ENCODE measurements at places on chromosomes 3 and 15.

GRCh38 chr15:42549032-42549491, 424 bp downstream of the HAUS2 start:
- DNase-seq = no peak

- DNase-seq = no peak
Measured at GRCh38 chr3:24399614-24400013, 95.0 kb downstream of the THRB start.

- DNase-seq = no peak
Measured at GRCh38 chr3:169244119-169244864, 419.2 kb downstream of the MECOM start.

GRCh38 chr3:100993309-100993708, at the start of gene ABI3BP:
ABI3BP (minus strand) TSS chr3:100993421; CDS start chr3:100993384, 37 bp downstream.
- no peak for DNase-seq

DNA sequence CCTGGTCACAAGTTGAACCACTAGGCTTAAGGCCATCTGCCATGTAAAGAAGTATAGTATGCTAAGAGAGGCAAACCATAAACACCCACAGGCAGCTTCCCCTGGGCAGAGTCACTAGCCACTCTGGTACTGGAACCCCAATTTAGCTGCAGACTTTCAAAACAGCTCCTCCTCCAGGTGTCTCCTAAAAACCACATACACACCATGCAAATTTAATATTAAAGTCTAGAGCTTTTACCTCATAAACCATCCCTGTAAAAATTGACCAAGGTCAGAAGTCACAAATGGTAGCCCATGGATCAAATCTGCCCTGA, 99.1 kb upstream of the STT3B start:
- DNase-seq = no peak

DNA sequence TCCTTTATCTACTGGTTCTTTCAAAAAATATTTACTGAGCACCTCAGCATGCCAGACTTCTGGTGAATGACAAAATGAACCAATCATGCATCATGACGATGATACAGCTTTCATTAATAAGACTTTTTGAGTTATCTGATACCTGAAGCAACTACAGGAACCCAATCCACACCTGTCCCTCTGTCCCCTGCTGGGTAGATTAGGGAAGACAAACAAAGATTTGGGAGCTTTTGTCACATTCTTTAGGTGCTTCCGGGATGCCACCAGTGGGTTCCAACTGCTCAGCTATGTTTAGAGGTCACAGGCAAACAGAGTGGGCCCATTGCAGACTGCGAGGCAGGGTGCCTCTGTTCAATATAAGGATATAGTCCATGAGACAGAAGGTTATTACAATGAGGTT, 1020.5 kb upstream of the CFAP20DC start:
- DNase-seq = no peak

DNA sequence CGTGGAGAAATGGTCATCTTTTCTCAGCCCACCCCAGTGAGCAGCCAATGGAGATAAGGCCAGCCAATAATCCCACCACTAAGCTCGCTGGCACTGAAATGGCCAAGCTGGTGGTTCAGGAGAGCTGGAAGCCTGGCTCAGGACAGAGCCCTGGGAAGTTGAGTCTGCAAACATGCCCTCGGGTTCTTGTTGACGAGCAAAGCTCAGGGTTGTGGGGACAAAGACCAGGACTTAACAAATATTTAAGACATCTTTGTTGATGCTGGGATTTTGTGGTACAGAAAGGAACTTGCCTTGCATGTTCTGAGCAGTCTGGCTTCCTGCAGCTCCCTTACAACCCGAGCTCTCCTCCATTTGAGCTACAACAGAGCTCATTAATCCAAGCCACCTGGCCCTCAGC, 4.4 kb downstream of the FAH start:
- DNase-seq = no peak

GRCh38 chr3:124246376-124246775, 254.5 kb upstream of the ROPN1 start:
- DNase-seq = no peak

- DNase-seq = no peak
Measured at GRCh38 chr15:95840004-95840403, 490.5 kb upstream of the NR2F2 start.

- no peak for DNase-seq
Measured at GRCh38 chr3:45547764-45548680, 46.5 kb upstream of the LIMD1 start.

GRCh38 chr3:108333961-108334360, 37.6 kb downstream of the HHLA2 start:
- DNase-seq = no peak

DNA sequence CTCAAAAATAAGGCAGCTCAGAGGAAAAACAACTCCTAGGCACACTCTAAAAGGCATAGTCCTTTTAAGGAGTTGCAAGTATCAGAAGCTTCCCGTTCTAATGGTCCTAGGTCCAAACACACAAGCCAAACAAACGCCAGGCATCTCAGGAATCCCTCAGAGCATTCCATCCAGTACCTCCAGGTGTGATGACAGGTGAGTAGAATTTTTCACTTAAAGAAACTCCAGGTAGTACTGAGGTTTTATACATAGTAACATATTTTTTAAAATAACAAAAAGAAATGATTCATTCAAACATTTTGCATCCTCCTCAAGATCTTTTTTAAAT, 1092.3 kb downstream of the TUSC7 start:
- no peak for DNase-seq

DNA sequence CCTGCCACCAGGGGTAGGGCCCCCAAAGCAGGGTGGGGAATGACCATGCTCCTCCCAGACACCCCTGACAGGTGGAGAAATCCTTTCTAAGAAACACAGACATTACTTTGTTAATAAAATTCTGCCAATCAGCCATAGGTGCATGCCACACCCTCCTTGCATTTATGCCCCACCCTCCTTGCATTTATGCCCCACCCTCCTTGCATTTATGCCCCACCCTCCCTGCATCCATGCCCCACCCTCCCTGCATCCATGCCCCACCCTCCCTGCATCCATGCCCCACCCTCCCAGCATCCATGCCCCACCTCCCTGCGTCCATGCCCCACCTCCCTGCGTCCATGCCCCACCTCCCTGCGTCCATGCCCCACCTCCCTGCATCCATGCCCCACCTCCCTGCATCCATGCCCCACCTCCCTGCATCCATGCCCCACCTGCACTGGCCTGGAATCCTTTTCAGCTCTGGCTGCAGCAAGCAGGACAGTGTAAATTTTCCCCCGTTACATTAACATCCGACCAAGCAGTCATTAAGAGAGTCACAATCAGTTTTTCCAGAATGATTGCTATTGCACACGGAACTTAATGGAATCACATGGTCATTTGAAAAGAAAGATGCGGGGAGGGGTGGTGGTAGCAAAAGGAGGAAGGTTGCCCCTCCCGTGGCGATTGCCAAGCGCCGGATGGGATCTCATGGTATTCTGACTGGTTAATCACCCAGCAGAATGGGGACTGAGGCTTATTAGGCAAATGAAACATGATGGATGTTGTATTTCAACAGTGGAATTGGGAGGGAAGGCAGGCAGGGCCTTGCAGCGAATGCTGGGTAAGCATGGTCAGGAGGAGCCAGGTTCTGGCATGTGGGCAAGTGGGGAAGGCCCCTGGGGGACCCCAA, 91.2 kb downstream of the TLE3 start:
- DNase-seq = no peak

- no peak for DNase-seq
Measured at GRCh38 chr3:135803028-135803692, 162.4 kb upstream of the PPP2R3A start.

GRCh38 chr15:69067296-69067695, 52.8 kb downstream of the NOX5 start:
- DNase-seq = no peak

GRCh38 chr3:15998911-15999310, 175.6 kb upstream of the GALNT15 start:
- DNase-seq = no peak

DNA sequence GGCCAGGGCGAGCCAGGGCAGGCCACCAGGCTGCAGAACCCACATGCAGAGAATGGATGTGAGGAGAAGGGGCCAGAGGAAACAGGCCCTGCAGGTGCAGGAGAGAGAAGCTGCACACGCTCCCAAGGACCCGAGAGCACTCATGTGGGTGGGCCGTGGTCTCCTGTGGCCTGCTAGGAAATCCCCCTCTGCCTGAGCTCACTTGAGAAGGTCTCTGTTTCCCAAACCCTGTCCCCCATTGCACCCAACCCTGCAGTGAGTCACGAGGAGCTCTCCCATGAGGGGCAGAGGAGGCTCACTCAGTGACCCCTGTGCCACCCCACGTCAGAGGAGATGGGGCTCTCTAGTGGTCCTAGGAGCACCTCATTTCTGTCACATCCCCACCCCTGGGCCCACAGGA, 111.1 kb downstream of the KLF13 start:
- DNase-seq = no peak

- DNase-seq = no peak
Measured at GRCh38 chr15:39502611-39503195, 78.2 kb upstream of the THBS1 start.

- DNase-seq = no peak
Measured at GRCh38 chr15:75203908-75204263, 2.2 kb downstream of the C15orf39 start.

GRCh38 chr3:143881095-143881494, 32.8 kb upstream of the SLC9A9 start:
- no peak for DNase-seq

DNA sequence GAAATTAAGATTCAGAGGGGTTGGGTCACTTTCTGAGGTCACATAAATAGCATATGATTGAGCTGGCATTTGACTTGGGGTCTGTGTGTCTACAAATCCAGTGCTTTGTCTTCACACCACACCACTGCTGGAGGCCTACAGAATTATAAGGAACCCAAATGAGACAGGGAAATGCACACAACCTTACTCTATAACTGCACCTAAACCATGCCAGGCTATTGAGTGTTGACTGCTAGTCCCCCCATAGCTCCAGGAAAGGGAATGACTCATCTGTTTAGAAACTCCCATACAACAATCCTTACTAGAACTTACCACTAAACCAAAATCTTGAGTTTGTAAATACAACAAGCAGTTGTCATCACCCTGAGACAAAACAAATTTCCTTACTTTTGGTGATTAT, 16.9 kb upstream of the TSC22D2 start:
- DNase-seq = no peak

DNA sequence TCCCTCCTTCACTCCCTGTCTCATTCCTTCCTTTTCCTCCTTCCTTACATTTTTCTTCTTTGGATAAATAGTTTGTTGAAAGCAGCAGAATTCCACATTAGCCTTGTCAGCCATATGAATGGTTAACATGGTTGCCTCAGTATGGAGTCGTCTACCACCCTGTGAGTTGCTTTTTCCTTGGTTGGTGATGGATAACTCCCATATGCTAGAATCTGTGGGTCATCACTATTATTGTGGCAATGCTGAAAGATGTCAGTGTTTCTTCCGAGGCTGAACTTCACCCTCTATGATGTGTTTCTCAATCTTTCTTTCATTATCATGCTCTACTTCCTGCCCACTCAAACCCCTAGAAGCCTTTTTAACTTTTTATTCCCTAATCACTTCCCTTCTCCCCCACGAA, 481.8 kb upstream of the KCNMB2 start:
- no peak for DNase-seq

GRCh38 chr3:143351895-143352608, 232.5 kb downstream of the CHST2 start:
- no peak for DNase-seq

- no peak for DNase-seq
Measured at GRCh38 chr3:120642368-120642948, 39.6 kb downstream of the HGD start.

DNA sequence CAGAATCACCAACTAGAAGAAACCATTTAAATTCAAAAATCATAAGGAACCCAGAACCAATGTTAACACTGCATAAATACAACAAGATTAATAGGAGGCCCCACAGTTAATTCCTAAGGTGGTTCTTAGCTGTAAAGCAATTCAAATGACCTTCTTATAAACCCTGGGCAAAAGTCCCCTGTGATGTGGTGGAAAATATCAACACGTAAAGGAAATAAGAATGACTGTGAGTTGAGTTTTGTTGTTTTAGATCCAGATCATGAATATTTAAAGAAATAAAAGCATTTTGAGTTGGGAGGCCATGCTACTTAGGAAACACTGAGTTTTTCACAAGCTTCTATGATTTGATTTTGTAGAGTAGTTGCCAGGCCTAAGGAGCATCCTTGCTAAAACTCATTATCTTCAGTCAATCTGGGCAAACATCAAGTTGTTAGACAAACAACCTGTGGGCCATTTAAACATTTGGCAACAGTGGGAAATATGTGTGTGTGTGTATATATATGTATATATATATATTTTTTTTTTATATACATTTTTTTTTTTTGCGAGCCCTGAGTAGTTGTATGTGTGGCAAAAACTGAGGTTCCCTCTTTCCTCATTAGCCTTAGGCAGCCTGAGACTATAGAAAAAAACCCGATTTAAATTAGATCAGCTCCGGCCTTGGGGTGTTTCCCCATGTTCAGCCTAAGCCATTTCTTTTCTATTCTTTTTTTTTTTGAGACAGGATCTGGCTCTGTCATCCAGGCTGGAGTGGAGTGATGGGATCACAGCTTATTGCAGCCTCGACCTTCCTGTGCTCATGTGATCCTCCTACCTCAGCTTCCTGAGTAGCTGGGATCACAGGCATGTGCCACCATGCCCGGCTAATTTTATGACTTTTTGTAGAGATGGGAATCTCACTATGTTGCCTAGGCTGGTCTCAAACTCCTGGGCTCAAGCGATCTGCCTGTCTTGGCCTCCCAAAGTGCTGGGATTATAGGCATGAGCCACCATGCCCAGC, 8.0 kb upstream of the PXK start:
- DNase-seq = no peak

DNA sequence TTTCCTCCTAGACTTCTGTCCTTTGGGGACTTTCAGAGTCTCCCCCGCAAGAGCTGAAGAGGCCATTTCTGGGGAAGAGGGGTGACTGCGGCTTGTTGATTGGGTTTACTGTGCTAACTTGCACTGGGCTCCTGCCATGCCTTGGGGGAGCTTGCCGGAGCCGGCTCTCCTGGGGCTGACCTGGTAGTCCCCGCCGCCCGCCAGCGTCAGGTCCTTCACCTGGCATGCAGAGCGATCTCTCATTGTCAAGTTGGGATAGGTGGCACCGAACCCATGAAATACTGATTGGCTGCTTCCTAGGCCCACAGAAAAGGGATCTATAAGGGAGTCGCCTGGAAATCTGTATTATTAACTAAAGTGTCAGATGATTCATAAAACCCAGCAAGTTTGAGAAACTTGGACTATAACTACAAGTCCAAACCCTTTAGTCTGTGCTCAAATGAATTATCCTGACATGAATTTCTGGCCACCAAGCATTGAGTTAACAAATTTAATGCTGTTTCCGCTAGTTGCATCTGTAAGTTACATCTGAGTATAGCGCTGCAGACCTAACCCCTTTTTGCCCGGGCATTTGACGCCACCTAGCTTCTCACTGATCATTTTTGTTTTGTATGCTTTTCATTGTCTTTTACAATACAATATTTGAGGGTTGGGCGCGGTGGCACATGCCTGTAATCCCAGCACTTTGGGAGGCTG, 607 bp upstream of the IMP3 start:
- DNase-seq = no peak

GRCh38 chr15:39869254-39869653, 50.8 kb downstream of the GPR176 start:
- no peak for DNase-seq

- no peak for DNase-seq
Measured at GRCh38 chr3:81462921-81463320, 298.5 kb downstream of the GBE1 start.
